Activated CD4-positive, CD25-positive, alpha-beta regulatory T cell treated with anti-CD3 and anti-CD28 coated beads, Interleukin-2, amount 50 U/mL, for 16 hours (primary cell): ENCODE measurements at places on chromosomes 1 and 21.

DNA sequence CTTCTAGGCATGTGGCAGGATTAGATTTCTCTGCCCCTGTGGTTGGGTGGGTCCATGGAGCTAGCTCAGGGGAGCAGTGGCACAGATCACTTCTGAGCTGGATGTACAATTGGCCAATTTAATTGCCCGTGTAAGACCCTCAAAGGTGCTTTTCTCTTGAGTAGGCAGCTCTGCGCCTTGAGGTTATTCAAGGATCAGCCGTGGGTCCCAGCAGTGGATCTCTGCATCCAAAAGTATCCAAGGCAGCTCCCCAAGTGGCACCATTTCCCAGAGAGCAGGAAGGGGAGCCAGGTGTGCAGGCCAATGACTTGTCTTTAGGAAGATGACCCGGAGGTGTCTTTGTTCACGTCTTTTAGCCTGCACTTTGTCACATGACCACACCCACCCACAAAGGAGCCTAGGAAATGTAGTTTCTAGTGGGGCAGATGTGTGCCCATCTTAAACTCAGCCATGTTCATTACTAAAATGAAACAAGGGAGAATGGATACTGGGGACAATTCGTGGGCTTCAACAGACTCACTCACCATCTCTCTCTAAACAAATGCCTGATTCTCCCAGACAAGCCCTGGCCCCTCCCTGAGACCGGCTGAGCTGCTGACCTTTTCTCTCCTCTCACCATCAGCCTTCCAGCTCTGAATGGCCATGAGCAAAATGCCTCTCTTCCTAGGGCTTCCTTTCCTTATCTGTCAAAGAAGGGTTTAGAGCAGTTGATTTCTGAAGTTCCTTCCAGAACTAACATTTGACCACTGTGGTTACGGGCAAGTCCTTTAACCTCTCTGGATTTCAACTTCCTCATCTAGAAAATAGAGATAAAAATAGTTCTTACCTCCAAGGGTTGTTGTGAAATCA lies 41.4 kb upstream of the TENT5C start:
- DNase-seq = no peak

DNA sequence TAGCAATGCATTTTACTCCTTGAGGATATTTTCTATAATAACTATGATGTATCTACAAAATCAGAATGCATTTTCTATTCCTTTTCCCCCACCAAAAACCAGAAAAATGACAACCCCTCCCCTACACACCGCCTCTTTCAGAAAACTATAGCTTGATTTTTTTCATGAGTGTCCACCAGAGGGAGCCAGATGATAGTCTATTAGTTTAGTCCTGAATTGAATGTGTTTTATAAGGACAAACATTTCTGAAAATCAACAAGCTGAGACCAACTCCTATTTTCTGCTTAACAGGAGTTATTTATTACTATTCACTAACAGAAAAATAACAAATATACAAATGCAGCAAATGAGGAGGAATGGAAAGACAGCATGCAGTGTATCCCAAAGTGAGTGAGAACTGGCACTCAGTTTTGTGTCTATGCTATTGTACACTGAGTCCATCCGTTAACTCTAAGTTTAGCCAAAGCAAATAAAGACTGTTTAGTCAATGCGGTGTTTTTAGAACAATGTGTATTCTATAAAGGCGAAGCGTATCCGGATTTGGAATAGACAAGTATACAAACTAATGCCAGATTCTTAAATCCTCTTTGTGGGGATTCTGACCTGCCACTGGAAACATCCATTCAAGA lies 182.6 kb downstream of the VAV3 start:
- peak; percentile 43 for DNase-seq

GRCh38 chr1:245153081-245153551 lies 1.7 kb upstream of the KIF26B start:
- DNase-seq = peak; percentile 25

GRCh38 chr1:51592711-51593110 lies 24.2 kb upstream of the OSBPL9 start:
- DNase-seq = no peak

DNA sequence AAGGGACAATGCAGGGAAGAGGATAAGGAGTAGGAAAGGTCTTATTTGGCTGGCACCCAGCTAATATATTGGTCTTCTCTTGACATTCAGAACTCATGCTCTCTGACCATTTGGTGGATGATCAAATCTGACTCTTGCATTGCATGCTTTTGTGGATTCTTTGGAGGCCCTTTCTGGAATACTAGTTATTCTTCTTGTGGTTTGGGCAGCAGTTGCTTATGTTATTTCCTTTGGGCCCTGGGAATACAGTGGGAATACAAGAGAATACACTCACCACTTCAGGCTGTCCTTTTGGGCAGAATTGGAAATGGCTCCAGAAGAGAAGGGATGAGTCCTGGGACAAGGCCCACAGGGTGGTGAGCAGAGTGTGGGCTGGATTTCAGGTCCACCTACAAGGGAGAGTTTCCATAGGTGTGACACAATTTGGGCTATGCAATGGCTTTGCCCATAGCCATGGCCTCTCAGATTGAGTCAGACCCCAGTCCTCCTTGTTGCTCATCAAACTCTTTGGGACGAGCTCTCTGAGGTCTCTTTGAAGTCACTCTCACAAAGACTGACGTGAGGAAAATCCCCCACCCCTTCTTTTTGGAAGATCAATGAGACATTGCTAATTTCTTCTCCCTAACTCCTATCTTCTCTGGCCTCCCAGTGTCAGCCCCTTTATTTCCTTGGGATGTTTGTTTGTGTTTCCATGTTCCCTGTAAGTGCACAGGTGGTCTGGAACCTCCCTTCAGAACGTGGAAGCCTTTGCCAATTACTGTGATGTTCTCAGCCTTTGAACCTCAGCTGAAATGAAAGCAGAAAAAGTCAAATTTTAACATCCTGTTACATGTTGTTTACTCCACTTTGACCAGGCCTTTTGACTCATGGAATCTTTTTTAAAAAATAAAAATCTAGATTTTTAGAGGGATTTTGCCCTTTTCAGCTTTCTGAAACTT lies 19.4 kb downstream of the HSD11B1 start:
- no peak for DNase-seq

GRCh38 chr1:62687421-62687902 lies 724 bp downstream of the DOCK7 start:
- DNase-seq = no peak

GRCh38 chr1:156582388-156583017 lies 3.0 kb downstream of the TTC24 start:
- DNase-seq = no peak

GRCh38 chr1:38487396-38487795 lies 372.2 kb downstream of the RRAGC start:
- DNase-seq = no peak

- DNase-seq = no peak
These were observed 3.6 kb downstream of the CERS2 start for GRCh38 chr1:150970808-150971582.

GRCh38 chr1:200862713-200863415 lies 9.9 kb upstream of the GPR25 start:
- no peak for DNase-seq

- no peak for DNase-seq
These were observed 18.3 kb upstream of the ALPL start for GRCh38 chr1:21490774-21491487.

DNA sequence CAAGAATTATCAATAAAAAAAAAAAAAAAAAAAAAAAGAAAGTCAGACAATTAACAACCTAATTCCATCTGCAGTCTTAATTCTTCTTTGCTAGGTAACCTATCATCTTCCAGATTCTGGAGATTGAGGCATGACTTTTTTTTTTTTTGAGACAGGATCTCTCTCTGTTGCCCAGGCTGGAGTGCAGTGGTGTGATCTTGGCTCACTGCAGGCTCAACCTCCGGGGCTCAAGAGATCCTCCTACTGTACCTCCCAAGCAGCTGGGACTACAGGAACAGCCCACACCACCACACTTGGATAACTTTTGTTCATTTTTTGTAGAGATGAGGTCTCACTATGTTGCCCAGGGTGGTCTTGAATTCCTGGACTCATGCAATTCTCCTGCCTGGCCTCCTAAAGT lies 4.6 kb upstream of the RAD54L start:
- no peak for DNase-seq

DNA sequence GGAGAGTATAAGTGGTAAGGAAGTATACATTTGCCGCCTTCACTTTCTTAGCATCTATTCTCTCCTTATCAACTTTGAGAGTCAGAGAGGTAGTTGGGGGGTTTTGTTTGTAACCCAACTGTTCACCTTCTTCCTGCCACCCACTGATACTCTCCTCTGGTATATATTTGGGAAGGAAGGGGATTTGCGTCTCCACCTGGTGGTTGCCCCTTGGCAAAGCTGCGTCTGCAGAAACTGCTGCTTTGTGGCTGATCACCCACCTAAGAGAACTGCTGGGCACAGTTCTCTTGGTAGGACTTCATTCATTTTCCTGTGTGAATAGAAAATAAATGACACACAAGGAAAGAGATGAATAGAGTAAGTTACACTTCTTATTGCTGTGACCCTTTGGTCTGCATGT lies 87.0 kb downstream of the SYT14 start:
- DNase-seq = no peak

- DNase-seq = no peak
These were observed 35.4 kb downstream of the AK2 start for GRCh38 chr1:33001282-33001681.

GRCh38 chr1:196550731-196551130 lies 57.5 kb downstream of the KCNT2 start:
- no peak for DNase-seq

GRCh38 chr1:117093091-117093534 lies 28.4 kb downstream of the TRIM45 start:
- DNase-seq = no peak

DNA sequence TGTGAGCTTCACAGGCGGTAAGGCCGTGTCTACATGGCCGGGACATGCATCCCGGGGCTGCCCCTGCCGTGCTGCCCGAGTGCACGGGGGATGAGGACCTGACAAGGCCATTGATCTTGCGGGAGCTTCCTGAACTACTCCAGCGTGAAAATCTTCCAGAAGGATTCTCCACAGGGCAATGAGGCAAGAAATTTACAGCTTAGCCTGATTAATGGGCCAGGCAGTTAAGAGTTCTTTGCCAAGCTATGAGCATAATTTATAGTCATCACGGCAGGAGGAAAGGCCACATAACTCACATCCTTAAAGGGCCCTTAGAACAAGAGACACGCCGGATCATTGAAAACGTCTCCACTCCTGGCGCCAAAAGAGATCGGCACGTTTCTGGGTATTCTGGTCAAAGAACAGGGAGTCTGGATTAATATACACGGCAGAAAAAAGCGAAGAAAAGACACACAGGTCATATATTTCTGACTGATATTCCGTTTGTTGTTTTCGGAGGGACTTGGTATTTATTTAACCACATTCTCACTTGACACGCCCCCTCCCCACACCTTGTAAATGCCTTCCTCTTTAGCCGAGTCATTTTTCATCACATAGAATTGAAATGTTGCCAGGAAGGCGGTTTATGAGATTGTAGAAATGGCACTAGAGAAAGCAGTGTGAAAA lies 180.5 kb downstream of the DYRK1A start:
- DNase-seq = no peak

GRCh38 chr21:32917362-32918135 lies 108.2 kb upstream of the OLIG2 start:
- no peak for DNase-seq

- DNase-seq = no peak
These were observed 147.4 kb upstream of the NRIP1 start for GRCh38 chr21:15212206-15212605.

GRCh38 chr21:36155603-36156338 lies 853 bp upstream of the DOP1B start:
- no peak for DNase-seq

GRCh38 chr1:19426294-19427086 lies 58.8 kb downstream of the CAPZB start:
- no peak for DNase-seq

GRCh38 chr1:145707183-145707867 lies at the start of gene PDZK1:
TSS of gene PDZK1 (minus strand) at chr1:145707368. CDS start at chr1:145688021, 19,347 bp downstream.
- no peak for DNase-seq

- no peak for DNase-seq
These were observed 191.9 kb upstream of the FMN2 start for GRCh38 chr1:239899747-239900146.

DNA sequence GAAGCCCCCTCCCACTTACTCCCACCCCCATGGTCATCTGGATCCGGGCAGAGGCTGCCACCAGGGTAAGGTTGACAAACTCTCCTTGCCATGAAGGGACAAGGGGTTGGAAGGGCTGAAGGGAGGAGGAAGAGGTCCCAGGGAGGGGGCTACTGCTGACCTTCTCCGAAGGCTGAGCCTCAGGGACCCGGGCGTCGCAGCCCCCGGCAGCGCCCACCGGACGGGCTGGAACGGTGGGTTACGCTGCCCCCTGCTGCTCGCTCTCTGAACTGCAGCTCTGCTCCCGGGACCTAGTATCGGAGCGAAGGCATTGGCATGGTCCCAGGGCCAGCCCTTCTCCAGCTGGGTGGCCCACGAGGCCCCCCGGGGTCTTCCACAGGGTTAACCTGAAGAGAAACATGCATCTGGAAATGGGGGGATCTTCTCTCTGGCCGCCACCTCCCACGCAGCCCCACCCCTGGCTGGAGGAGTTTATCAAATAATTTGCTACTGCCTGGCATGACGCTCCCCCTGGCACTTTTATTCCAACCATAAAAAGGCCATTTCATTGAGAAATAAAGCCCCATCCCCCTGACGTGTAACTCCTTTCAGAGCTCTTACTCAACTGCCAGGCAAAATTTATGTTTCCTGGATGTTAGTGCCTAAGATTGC lies 70.4 kb upstream of the TARDBP start:
- DNase-seq = peak; percentile 26

DNA sequence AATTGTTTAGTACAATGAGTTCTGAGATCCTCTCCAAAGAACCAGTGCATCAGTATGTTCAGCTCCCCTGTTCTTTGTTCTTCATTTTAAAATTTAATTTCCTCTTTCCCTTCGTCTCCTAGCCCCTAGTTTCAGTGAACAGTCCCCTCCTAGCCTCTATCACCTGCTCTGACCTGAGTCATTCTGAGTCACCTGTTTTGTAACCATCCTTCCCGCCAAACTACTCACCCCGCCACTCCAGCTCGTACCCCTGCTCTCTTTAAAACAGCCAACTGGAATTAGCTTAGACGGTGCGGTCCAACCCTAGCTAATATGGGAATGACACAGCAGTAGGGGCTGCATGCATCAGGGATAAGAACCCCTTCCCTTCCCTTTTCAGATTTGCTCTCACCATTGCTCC lies 16.8 kb upstream of the ERVH48-1 start:
- no peak for DNase-seq

DNA sequence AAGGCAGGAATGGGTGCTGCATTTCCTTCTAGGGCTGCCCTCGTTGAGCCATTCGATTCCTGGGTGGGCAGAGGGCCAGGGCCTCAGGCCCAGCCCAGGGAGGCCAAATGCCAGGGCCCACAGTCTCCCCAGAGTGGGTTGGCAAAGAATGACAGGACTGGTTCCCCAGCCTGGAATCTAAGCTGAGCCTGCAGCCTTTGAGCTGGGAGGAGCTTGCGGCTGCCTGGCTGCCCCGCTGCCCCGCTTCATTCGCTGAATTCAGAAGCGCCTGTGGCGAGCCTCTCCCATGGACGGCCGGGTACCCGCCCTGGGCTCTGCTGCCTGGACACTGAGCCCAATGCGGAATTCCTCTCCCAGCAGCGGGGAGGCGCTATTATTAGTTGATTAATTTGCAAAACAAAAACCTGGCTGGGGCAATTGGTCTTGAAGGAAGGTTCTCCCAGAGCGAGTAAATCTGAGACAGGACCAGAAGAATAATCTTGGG lies 32.3 kb upstream of the TARDBP start:
- DNase-seq = no peak
